ENCODE measurements at places on chromosomes 6 and 20.

DNA sequence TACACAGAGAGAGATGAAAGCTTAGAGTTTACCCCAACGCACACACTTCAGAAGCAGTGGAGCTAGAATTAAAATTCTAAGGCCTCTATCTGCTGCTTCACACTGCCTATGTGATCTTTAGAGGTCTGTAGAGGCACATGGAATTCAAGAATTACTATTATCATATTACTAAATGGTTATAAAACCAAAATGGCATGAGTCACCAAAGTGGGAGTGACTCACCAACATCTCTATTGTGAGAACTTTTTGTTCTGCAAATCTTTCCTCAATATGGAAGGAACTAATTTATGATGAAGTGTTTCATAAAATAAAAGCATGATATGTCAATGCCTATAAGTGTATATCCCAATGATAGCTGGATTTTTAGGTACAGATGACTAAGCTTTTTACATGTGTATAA is 28.5 kb upstream of the TMEM244 start:
- peak; percentile 68 for DNase-seq

- DNase-seq = no peak
These were observed 194.8 kb downstream of the CDKAL1 start for GRCh38 chr6:20729086-20729485.

DNA sequence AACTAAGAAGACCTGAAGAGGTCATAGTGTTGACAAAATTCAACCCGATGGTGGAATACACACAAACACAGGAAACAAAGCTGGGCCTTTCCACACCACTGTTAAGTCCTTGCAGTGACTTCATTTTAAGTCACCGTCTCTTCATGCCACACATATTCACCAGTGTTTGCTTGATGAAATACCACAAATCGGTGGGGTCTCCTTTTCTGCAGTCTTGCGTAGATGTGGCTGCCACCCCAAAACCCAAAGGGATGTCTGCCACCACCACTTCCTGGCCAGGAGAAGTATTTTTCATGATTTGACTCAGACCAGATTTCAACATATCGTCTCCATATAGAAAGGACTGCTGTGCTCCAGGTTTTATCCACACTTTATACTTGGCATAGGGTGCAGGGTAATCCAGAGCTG is 11.0 kb upstream of the COL10A1 start:
- no peak for DNase-seq

GRCh38 chr6:149699150-149699549 is 18.8 kb downstream of the LATS1 start:
- no peak for DNase-seq

DNA sequence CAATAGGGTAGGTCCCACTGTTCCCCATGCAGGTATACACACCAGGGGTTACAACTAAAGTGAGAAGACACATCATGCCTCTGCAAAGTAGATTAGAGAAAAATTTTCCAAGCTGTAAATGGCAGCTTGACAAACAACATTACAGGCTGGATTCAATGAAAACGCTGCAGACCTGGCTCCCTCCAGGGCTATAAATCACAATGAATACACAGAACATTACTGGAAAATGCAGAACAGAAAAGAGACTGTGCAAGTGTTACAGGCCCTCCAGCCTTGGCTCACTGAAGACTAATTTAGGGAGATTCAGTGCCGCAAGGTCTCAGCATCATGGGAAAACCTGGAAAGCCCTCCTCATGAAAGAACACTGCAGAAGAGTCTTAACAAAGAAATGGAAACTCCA is 207.8 kb downstream of the KHDC1L start:
- no peak for DNase-seq

GRCh38 chr6:163661272-163661671 is 246.8 kb downstream of the QKI start:
- DNase-seq = no peak

DNA sequence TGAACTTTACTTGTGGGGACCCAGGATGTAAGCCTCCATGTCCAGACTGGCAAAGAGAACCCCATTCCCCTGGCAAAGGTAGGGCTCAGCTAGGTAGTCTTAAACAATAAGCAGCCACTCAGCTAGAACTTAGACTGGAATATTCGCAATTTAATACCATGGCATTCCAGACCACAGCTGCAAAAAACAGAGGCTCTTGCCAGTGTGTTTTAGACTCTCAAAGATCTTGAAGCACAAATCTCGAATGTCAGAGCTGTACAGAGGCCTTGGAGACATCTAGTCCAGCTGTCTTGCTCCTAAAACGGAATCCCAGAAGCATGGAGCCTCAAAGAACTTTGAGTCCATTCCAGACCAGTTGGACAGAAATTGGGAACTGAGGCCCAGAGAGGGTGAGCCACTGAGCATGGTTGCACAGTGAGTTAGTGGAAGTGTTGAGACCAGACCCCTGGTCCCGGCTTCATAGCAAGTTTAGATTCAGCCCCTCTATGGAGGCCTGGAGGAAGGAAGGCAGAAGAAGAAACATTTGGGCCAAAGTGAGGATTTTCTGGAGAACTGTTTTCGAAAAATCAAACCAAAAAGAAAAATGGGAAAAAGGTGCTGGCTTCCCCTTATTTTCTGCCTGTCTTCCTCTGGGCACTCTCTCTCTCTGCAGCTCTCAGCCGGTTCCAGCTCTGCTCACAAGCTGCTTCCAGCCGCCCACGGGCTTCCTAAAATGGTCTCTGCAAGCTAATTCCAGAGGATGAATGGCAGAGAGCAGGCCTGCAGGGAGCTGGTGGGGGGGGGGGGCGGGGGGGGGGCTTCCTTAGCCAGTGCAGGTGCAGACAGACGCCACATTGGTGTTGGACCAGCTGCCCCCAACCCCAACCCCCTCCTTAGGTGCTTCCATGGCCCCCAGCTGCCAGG is 32.4 kb downstream of the AAR2 start:
- DNase-seq = peak; percentile 47

- DNase-seq = no peak
These were observed 862.6 kb downstream of the KIF16B start for GRCh38 chr20:15710636-15711035.

- no peak for DNase-seq
These were observed 3.7 kb downstream of the FAM162B start for GRCh38 chr6:116761779-116762178.

DNA sequence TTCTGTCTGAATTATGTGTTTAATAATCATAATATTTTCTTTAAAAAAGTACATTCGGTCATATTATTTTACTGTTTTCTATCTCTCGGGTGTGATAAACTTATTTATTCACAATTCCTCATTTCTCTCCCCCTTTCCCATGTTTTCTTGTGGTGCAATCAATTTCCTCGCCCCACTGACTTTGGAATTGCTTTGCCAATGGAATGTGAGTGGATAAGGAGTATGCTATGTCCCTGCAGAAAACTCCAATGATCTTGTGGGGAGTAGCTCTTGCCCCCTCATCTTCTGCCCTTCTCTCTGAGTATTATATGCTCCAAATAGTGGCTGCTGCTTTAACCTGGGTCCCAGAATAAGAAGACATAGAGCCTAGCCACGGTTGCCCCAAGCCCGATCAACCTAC is 64.1 kb downstream of the HMGN3 start:
- no peak for DNase-seq

DNA sequence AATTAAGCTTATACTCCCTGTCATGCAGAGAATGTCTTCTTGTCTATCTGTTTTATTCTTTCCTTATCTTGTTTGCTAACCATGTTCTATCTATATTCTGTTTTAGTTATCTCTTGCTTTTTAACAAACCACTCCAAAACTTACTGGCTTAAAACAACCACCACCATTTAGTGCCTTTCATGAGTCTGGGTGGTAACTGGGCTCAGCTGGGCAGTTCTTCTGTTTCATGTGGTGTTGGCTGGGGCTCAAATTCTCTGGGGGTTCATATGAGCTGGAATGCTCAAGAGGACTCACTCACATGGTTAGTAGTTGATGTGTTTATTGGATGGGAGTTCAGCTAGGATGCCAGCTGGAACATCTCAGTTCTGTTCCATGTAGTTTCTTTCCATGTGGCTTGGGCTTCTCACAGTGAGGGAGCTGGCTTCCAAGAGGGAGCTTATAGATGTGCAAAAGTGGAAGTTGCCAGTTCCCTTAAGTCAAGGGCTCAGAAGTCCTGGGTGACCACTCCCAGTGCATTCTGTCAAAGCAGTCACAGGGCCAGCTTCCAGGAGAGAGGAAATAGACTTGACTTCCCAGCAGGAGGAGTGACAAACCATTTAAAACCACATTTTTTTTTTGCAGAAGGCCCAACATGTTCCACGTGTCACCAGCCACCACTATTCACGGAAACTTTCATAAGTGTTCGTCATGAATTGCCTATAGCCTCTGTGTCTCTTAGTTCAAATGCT is 70.4 kb downstream of the PLCB4 start:
- no peak for DNase-seq

GRCh38 chr20:47796971-47797370 is 11.7 kb upstream of the SULF2 start:
- no peak for DNase-seq

DNA sequence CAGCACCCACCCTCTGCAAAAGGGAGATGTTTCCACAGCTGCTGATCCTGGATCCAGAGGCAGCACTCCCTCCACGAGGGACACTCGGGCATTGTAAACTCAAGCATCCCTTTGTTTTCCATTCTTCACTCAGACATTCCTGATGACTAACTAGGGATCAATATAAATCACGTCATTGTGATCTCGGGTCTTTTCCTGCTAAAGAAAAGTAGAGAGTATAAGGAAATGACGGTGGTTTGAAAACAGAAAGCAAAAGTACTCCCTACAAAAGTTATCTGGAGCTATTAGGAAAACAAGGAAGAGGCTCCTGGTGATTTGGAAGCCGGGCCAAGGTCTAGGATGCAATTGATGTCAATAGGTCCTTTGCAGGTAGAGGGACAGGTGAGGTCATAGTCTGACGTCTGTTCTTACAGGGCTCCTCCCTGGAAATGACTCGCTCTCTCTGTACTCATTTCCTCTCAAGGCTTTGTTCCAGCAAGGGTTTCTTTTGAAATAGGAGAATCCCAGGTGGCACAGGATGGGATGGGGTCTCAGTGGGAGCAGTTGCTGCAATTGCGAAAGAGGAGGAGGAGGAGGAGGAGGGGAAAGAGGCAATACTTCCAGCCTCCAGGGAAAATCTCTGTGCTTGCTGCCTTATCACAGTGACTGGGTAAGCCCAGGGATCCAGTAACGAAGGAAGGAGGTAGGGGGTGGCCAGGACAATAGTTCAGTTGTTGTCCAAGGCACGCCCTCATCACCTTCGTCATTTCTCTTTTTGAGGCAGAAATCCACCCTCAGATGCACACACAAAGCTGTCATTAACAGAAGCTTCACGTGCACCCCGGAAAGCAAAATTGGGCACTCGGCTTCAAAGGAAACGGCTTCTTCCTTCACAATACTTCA is 222.8 kb downstream of the LY86 start:
- DNase-seq = peak; percentile 34

- no peak for DNase-seq
These were observed 121.6 kb upstream of the SPACA1 start for GRCh38 chr6:87926072-87926471.

GRCh38 chr6:56716229-56716628 is 73.5 kb upstream of the DST start:
- no peak for DNase-seq

DNA sequence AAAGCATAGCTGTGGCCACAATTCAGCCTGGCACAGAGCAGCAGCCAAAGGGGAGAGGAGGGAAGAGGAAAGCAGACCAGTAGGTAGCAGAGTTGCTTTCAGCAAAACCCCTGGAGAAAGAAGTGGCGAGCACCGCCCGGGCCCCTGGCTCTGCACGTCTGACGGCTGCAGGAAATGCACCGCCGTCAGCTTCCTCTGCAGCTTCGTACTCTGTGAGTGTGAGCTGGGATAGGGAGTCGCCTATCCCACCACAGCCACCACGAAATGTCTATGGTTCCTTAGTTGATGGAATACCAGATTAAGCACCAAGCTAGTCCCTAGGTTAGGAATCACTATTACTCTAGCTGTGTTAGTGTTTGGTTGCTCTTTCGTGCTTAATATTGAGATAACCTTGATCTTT is 79.9 kb upstream of the NAA20 start:
- no peak for DNase-seq

DNA sequence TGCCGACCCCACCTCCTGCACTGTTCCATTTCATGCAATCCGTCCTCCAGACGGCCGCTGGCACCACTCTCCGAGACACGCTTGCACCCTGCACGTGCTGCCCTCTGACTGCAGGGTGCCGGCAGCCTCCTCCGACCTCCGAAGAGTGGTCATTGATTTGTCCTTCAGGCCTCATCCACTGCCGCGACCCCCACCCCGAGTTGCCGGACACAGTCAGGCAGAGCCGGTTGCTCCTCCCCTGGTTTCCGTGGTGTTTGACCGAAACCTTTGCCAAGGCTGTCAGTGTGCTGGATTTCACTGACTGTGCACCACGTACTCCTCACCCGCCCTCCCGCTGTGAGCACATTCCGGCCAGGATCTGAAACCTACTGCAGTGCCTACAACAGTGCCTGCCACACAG is 156.4 kb upstream of the PDE10A start:
- DNase-seq = no peak

GRCh38 chr6:25035174-25035511 is 99.4 kb upstream of the RIPOR2 start:
- no peak for DNase-seq

- DNase-seq = no peak
These were observed 16.9 kb upstream of the HBS1L start for GRCh38 chr6:135071541-135071940.

DNA sequence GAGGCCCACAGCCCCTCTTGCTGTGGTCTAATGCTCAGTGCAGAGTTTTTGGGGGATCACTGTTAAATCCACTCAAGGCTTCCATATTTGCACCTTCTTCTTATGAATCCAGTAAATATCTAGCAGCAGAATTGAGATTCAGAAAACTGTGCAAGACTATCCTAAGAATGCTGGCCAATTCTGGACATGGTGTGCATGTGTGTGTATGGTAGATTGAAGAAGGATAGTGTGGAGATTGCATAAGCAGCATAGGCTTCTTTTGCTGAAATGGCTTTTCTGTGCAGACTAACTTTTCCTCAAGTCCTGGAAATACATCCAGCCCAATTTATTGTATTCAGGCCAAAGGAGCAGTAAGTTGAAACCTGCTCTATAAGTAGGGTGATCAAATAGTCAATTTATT is 39.7 kb downstream of the FBXO9 start:
- DNase-seq = no peak

- peak; percentile 21 for DNase-seq
These were observed 52.0 kb downstream of the FRK start for GRCh38 chr6:116008470-116009243.

GRCh38 chr6:78308025-78308424 is 559.3 kb upstream of the IRAK1BP1 start:
- no peak for DNase-seq

- no peak for DNase-seq
These were observed 175.5 kb downstream of the TAF4 start for GRCh38 chr20:61890210-61890609.
